ENCODE measurements at places on chromosomes 1 and 21.

DNA sequence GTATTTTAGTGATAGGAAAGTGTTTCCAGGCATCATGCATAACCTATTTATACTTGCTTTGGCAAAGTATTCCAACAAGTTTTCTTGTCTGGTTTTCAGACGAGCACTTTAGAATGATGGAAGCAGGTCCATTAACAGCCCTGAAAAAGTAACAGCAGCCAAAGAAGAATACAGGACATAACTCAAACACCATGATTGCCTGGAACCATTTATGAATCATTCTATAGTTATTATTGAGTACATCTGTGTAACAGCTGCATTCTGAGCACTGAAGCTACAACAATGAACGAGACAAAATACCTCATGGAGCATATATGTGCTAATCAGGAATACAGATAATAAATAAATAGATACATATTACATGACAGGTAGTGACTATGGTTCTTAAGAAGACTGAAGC, 12.6 kb downstream of the IL10RB start:
- no peak for DNase-seq

GRCh38 chr21:26806801-26807295, 38.4 kb downstream of the ADAMTS1 start:
- DNase-seq, result no peak

DNA sequence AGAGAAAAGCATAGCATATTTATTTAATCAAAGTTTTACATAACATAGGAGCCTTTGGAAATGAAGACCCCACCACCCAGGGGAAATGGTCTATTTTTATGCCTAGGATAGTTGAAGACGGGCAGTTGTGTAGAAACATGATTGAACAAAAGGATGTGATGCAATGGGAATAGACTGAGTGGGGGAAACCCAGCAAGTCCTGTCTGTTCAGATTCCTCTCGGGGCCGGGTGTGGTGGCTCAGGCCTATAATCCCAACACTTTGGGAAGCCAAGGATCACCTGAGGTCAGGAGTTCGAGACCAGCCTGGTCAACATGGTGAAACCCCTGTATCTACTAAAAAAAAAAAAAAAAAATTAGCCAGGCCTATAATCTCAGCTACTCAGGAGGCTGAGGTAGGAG, 298.3 kb downstream of the MATN1 start:
- DNase-seq, result no peak

DNA sequence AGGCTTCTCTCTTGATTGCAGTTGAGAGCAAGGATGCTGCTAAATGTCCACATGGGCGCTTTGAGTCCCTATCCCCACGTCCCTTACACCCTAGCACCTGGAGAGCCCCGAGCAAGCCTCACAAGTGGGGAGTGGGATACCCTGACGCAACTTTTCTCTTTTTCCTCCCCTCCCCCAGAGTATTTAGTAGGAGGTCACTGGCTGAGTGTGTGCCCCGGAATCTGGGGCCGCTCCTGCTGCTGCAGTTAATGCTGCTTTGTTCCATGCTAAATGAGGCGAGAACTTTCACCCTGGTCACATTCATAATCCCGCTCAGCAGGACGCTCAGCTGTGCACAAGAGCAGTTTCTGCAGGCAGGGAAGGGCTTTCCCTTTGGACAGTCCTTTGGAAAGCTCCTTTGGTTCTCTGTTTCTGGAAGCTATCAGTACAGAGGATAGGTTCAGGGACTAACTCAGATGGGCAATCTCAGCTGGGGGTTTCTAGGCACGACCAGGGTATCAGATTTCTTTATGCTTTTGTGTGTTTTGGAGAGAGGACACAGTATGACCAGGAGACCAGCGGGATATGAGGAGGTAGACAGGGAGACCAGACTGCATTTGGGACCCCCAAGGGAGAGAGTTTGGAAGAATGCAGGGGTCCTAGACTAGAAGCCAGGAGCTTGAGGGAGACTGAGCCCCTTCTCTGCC, 75.9 kb downstream of the NOS1AP start:
- no peak for DNase-seq

- DNase-seq, result no peak
Measured at GRCh38 chr1:42945164-42945563, 13.5 kb downstream of the SLC2A1 start.

DNA sequence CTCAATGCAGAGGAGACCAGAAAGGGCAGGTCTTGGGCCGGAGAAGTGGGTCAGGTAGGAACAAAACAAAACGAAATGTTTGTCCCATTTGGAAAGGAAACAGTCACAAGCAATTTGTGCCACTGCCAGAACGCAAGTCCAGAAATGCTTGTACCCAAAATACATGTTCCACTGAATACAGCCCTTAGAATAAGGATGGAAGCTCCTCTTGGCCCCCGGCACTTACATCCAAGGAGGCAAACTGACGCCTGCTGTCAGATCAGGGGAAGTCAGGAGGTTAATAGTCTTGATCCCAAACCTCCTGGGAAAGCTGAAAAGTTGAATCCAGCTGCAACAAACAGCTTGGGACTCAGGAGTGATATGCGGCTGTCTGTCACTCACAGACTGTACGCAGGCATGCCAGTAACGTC, 75.9 kb upstream of the GALNT2 start:
- no peak for DNase-seq

- no peak for DNase-seq
Measured at GRCh38 chr21:24096651-24097050, 1510.6 kb downstream of the MRPL39 start.

- DNase-seq, result no peak
Measured at GRCh38 chr1:79657951-79658658, 651.6 kb upstream of the ADGRL4 start.
